Sciatic nerve (tissue), 2 donors: ENCODE measurements at places on chromosomes 12 and 14.

GRCh38 chr14:104503691-104504090, 75.9 kb upstream of the C14orf180 start:
- no peak for DNase-seq

DNA sequence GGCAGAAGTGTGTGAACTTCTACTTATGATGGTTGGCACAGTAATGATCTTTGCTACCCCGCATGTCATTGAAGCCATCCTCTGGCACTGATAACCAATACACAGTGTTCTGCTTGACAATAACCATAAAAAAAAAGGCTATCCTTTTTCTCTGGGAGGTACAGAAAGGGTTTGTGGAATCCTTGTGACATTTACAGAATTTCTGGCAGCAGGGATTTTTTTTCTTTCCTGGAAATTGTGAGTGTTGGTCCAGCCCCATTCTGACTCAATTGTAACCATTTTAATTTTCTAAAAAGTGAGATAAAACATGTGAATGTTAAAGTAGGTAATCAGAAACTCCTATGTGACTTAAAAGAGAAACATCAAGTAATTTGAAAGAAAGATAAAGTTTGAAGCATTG, 943.8 kb downstream of the TMTC2 start:
- no peak for DNase-seq

- no peak for DNase-seq
These were observed 21.1 kb downstream of the PLXNC1 start for GRCh38 chr12:94169495-94169894.

DNA sequence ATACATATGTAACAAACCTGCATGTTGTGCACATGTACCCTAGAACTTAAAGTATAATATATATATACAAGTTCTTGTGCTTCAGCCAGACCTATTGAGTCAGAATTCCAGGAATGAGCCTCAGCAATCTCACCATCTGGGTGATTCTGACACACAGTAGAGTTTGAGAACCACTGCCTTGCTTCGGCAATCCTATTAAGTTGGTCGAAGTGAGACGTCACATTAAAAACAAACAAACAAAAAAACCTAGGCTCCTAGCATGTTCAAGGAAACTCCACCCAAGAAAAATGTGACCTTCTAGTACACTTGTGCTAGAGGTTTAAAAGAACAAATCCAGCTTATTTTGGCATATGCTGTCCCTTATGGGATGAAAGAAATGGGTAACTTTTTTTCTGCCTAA, 115.8 kb downstream of the SINHCAF start:
- DNase-seq, result no peak

DNA sequence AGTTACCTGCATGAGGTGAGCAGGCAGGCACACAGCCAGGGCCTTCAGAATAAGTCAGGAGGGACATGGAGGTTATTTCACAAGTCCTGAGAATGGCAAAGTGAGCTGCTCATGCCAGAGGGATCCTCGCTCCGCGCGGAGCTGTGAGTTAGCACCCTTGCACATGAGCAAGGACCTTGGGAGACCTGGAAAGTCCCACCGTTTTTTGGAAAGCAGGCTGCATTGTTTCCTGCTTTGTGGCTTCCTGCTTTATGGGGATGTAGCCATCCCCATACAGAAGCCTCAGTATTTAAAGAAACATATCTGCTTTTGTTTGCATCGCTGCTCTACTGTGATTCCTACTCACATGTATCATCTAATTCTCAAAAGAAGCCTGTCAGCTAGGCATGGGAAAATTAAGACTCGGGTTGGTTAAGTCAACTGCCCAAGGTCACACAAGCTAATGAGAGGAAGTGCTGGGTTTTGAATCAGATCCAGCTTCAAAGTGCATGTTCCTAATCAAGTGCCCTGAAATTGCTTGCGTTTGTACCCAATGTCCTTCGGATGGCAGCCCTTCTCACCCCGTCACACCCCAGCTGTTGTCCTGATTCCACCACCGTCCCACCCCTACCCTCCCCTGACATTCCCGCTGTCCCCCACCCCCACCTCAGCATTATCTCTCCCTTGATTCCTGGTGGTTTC, 106.2 kb downstream of the CRACR2A start:
- no peak for DNase-seq

GRCh38 chr12:108063192-108063591, 65.9 kb upstream of the WSCD2 start:
- no peak for DNase-seq
